ENCODE measurements at places on chromosomes 3 and 15.

GRCh38 chr3:42827023-42827422 lies 17.8 kb downstream of the ACKR2 start:
- DNase-seq, result no peak

DNA sequence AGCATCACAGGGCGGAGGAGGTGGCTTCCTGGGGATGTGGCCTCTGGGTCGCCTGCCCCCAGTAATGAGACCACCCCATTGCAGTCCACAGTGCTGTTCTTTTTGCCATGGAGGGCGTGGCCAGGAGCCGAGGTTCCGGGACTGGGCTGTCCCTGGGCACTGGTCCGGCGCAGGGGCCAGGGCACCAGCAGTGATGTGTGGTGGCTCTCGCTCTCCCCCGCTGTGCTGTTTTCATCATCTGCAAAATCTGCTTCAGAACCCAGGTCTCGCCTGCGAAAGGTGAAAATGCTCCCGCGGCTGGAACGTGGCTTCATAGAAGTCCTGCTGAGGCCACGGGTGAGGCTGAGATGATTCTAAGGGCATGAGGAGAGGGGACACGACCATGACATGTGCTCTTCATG lies 45.8 kb downstream of the SCN5A start:
- DNase-seq, result no peak

DNA sequence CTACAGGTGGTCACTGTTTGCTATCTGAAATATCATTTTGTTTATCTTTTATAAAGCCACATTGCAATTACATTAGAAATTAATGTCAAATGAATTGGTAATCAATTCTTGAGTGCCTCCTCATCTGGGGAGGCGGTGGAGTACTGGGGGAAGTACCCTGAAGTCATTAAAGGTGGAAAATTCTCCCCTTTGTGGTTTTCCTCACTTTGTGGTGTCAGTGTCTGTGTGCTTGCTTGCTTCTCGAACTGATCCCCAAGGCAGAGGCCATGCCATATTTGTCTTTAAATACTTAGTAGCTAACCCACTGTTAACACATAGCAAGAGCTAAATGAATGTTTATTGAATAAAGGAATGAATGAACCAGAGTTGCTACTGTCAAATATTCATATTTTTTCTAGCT lies 40.5 kb upstream of the CCK start:
- DNase-seq, result no peak

DNA sequence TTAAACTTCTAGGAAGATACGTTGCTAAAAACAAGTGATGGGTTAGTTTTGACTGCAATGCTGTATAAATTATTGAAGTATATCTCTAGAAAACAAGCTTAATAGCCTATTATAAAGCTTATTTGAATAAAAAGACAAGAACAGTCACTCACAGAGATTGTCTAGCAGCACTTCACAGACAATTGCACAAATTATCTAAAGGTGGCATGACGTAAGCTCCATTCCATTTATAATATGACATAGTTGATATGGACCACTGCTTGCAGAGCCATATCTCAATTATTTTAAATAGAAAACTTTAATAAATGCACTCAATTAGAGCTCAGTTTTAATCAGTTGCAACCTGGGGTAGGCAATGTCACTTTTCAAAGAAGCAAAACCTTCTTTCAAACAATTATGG lies 319.9 kb upstream of the GBE1 start:
- DNase-seq, result no peak

DNA sequence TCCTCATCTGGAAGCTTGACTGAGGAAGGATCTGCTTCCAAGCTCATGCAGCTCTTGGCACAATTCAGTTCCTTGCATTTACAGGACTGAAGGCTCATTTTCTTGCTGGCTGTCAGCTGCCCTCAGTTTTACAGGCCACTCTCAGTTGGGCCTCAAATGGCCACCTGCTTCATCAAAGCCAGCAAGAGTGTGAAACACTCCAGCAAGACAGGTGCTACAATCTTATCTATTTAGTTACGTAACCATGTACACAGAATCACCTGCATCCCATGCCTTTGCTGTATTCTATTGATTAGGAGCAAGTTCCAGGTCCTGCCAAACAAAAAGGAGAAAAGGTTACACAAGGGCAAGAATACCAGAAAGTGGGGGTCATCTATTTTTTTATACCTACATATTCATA lies 40.8 kb downstream of the RHCG start:
- no peak for DNase-seq

GRCh38 chr3:181459516-181459915 lies 252.2 kb upstream of the SOX2 start:
- no peak for DNase-seq

- DNase-seq, result no peak
Observed at GRCh38 chr3:17631609-17632008, 110.8 kb downstream of the TBC1D5 start.

- no peak for DNase-seq
Observed at GRCh38 chr3:31307131-31307785, 225.5 kb upstream of the STT3B start.

- no peak for DNase-seq
Observed at GRCh38 chr3:195147649-195148080, 123.3 kb downstream of the XXYLT1 start.
